ENCODE measurements at places on chromosomes 16 and 17. TPM values are rescaled to one million over a fixed set of nuclear protein-coding genes. Genes with fewer than 3 reads are reported as not detected.

DNA sequence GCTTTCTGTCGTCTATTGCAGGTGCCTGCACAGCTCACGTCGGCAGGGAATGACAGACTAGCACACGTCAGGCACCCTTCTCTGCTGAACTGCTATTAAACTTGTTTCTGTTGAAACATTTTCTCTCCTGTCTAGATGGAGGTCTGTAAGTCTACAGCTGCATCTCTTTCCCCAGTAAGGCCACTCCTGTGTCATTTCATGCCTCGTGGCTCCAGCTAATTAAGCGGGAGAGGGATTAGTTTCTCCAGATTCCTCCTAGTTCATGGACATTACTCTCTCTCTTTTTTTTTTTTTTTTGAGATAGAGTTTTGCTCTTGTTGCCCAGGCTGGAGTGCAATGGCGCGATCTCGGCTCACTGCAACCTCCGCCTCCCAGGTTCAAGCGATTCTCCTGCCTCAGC, 54.5 kb downstream of the FOXK2 start:
- DNase-seq = no peak
- no peaks in the 10 kb centered on the region for H3K4me1 ChIP-seq
- peak overlapping the region; percentile 47 for H3K4me3 ChIP-seq

GRCh38 chr16:18953547-18953946, 27.3 kb upstream of the SMG1 start:
- no peaks in the 10 kb centered on the region for H3K27me3 ChIP-seq
- no peak overlapping the region for H3K4me3 ChIP-seq
- no peak overlapping the region for H3K27ac ChIP-seq
- H3K36me3 ChIP-seq = no peaks in the 10 kb centered on the region
- no peaks in the 10 kb centered on the region for H3K4me1 ChIP-seq

GRCh38 chr17:82201498-82201910, 11.1 kb downstream of the CCDC57 start:
- DNase-seq = no peak
- peaks cover 12% of the 10 kb centered on the region for H3K36me3 ChIP-seq
- H3K4me1 ChIP-seq = peaks cover 16% of the 10 kb centered on the region

DNA sequence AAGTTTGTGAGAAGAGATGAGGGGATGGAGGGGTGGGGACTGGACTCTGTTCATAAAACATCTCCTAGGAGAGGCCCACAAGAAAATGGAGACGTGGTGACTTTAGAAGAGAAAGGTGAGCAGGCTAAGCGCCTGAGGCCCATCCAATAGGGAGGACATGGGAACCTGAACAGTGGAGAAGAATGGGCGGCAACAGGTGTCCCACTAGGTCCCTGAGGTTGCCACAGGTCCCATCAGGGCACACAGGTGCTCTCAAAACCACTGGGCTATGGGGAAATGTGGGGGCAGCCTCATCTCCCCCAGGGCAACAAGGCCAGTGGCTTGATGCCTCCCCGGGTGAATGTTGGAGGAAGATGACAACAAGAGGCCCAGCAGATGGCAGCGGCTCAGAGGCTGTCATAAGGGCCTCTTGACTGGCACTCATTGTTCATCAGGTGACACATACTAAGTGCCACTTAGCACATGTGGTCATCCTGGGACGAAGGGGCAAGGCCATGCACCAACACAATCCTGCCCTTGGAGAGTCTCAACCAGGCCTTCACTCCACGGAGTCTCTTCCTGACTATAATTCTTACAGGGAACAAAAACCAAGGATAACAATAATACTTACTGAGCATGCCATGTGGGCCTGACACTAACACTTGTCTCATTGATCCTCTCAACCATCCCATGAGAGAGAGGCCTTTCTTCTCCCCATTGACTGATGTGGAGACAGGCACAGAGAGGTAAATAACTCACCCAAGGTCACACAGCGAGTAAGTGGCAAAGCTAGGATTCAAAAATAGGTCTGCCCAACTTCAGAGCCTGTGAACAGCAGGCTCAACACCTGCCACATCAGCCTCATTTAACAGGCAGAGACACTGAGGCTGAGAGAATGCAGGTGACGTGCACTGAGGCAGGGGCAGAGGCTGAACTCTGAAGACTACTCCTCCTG, 38.0 kb downstream of the CUEDC1 start:
- peaks cover 1% of the 10 kb centered on the region for H3K27me3 ChIP-seq
- H3K27ac ChIP-seq = peak overlapping the region; percentile 79
- no peaks in the 10 kb centered on the region for H3K36me3 ChIP-seq
- no peak for DNase-seq

- H3K4me3 ChIP-seq = no peak overlapping the region
- no peaks in the 10 kb centered on the region for H3K4me1 ChIP-seq
- H3K27me3 ChIP-seq = peaks cover 13% of the 10 kb centered on the region
Observed at GRCh38 chr17:45129940-45130680, 2.2 kb downstream of the PLCD3 start.

DNA sequence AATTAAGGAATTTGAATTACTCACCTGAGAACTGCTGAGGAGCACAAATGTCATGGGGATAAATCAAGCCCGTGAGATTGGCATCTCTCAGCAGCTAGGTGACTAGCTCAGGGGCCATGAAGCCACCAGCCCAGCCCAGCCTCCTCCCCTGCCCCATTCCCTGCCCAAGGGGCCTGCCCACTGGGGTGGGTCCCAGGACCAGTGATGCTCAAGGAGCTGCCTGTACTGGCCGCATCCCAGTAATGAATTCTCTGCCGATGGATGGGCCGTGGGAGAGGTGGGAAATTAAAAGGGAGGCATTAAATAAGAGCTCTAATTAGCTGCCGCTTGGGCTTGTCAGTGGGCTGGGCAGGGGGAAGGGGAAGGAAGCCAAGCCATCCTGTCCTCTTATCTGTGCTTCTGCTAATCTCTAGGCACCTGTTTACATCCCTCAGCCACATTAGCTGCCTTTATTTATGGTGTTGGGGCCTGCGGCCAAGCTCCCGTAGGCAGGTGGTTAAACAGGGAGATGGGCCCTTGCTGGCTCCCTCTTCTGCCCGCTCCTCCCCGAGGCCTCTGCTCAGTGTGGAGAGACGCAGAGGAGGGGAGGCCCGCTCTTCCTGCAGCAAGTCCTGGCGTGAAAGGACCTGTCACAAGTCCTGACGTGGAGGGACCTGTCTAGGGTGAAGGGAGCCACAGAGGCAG, 48.8 kb downstream of the PIPOX start:
- peaks cover 11% of the 10 kb centered on the region for H3K27me3 ChIP-seq
- H3K4me1 ChIP-seq = peaks cover 11% of the 10 kb centered on the region
- DNase-seq = no peak
- peak overlapping the region; percentile 30 for H3K27ac ChIP-seq
- peaks cover 53% of the 10 kb centered on the region for H3K36me3 ChIP-seq
- H3K4me3 ChIP-seq = no peak overlapping the region

GRCh38 chr16:86882586-86883280, 304.4 kb downstream of the FOXL1 start:
- peaks cover 9% of the 10 kb centered on the region for H3K27me3 ChIP-seq
- peaks cover 17% of the 10 kb centered on the region for H3K4me1 ChIP-seq
- no peaks in the 10 kb centered on the region for H3K36me3 ChIP-seq

DNA sequence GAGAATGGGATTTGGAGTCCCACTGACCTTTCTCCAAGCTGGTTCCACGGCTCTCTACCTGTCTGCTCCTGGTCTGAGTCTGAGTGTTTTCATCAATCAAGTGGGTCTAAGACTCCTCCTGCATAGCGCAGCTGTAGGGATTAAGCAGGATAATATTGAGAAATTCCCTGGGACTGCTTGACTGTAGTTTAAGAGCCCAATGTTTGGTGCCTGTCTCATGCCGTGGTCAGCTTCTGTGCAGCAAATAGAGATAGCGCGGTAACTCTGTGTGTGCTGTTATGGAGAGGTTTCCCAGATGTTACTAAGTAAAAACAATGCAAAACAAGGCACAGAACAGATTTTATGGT, 21.4 kb downstream of the RPTOR start:
- no peak overlapping the region for H3K27ac ChIP-seq
- H3K36me3 ChIP-seq = peaks cover 3% of the 10 kb centered on the region
- no peak overlapping the region for H3K4me3 ChIP-seq
- DNase-seq = no peak
- H3K27me3 ChIP-seq = peaks cover 10% of the 10 kb centered on the region
- H3K4me1 ChIP-seq = no peaks in the 10 kb centered on the region

- peaks cover 11% of the 10 kb centered on the region for H3K36me3 ChIP-seq
- H3K27me3 ChIP-seq = peaks cover 8% of the 10 kb centered on the region
- no peak for DNase-seq
Observed at GRCh38 chr17:27579897-27580321, 51.1 kb upstream of the LGALS9 start.

Gene SULT1A2
- 2.8 TPM for total RNA-seq

Gene KRT25
- not detected for total RNA-seq
